ENCODE measurements at places on chromosomes 11 and 22.

- no peak for DNase-seq
Measured at GRCh38 chr11:95671768-95672167, 117.8 kb downstream of the FAM76B start.

GRCh38 chr22:38353142-38353629 is 36.0 kb upstream of the CSNK1E start:
- peak; percentile 89 for DNase-seq

- no peak for DNase-seq
Measured at GRCh38 chr11:122663056-122663740, 7.7 kb downstream of the UBASH3B start.

- DNase-seq, result no peak
Measured at GRCh38 chr11:73461335-73461840, 85.2 kb downstream of the RELT start.

GRCh38 chr22:46043339-46043738 is 66.4 kb upstream of the WNT7B start:
- DNase-seq, result no peak

DNA sequence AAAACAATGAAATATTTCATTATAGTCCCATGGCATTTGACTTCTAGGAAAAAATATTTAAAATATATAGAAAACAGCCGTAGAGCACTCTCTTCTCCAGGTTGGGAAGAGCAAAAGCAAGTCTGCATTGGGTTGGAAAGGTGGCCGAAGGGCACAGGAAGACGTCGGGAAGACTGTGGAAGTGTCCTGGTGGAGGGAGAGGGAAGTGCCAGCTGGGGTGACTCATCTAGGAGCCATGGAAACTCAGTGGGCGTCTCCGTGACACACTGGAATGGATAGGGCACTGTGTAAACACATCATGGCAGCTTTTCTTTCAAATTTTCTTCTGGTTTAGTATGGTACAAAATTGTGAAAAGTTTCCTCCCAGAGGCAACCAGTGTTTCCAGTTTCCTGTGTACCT is 12.7 kb downstream of the GTPBP1 start:
- peak; percentile 83 for DNase-seq

DNA sequence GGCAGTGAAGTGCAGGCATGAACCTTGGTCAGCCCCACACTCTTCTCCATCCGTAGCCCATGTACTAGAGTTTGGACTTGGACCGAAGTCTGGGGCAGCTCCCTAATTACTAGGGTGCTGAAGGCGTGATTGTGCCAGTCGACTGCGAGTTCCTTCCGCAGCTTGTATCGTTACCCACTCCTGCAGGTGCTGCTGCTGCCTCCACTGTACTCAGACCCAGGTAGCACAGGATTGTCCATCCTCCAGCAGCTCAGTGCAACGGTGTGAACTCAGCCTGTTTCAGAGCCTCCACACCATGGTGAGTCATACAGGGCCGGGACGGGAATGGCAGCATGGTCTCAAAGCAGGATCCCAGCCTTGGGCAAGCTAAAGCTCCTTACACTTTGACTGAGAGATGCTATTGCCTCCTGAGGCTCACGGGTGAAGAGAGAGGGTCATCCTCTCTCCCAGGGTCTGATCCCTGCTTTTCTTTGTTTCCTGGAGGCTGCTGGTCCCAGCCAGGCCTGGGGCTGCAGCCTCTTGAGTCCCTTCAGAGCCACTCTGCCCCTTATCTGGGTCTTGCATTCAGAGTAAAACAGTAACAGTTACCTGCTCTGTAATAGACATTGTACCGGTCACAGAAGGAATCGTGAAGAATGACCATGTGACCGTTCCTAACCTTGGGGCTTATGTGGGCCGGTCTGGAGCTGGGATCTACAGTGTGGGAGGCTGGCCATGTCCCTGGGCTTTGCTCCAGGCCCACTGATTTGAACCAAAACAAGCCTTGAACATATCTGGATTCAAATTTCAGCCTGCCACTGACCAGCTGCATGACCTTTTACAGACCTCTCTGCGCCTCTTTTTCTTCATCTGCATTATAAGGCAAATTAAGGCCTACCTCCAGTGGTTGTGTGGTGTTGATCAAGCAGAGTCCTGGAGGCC is 1.7 kb downstream of the TKFC start:
- no peak for DNase-seq

DNA sequence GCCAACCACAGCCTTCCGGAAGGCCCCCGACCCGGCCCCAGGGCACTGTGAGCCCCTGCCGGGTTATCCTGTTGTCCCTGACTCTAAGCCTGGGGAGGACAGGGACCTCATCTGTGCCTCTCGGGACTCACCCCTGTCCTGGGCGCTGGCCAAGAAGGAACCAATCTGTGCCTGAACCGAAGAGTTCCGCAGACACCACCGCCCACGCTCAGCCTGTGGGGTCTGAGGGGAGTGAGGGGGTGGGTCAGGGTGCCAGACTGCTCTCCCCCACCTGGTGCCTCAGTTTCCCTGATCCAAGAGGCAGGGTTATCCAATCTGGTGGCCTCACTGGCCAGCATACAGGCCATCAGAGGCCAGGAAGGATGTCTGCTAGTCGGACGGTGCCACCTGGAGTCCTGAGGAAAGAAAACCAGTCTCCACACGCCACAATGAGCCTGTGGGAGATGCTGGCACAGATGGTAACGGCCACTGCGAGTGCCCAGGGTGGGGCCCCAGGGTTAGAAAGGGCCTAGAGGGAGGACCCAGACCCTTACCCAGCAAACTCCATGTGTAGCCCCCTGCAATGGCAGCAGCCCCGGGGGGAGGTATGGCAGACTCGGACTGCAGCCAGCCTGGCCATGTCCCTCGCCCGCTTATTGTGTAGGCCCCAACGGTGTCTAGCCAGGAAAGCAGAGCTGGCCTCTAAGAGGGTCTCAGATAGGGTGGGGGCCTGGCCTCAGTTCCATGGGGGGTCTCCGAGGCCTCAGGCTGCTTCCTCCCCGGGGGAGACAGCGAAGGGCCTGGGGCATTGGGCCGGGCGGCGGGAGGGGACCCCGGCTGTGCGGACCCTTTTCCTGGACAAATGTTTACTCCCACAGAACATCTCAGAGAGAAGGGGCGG is 827 bp upstream of the TNNT3 start:
- peak; percentile 83 for DNase-seq

Measured in posterior vena cava (tissue), 2 donors.